ENCODE measurements at places on chromosomes 1 and 21.

DNA sequence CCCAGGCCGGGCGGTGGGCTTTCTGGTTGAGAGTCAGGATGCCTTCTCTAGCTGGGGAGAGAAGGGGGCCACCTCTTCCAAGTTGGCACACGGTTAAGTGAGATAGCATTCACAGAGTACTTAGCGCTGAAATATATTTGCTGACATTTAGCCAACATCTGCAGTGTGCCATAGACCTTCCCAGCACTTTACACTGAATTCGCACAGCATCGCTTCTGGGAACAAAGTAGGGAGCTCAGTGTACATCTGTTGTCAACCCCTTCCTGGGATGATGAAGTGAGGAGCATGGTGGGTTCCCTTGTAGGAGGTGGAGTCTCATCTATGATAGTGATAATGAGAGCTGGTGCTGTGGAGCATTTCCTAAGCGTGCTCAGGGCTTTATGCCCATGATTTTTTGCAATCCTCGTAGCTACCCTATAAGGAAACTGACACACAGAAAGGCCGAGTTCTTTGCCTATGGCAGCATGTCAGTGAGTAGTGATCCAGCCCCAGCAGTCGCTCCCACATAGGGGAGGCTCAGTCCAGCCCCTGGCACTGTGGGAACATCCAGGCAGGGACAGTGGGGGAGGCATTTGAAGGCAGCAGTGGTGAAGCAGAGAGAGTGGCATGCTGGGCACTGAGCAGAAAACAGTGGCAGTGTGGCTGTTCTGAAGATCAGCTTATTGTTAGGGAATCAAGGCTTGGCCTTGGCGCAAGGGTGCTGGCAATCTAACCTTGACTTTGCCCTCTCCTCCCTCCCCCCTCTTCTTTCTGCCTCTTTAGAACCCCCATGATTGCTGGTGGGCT lies 176.2 kb downstream of the PGBD5 start:
- no peak for DNase-seq

DNA sequence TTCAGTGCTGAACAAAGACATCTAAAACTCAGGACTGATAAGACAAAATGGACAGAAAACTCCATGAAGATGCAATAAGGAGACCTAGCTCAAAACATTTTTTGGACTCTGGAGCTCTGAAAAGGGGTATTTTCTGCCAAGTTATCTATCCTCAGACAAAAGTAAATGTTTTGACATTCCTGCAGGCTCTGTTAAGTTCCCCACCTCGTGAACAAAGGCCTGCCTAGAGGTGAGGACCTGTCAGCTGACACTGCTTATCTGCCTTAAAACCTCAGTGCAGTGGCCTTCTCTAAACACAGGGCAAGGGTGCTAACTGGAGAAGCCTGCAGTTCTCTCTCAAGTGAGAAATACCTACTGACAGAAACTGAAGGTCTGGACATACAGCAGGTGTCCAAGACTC lies 41.1 kb downstream of the COLGALT2 start:
- no peak for DNase-seq

DNA sequence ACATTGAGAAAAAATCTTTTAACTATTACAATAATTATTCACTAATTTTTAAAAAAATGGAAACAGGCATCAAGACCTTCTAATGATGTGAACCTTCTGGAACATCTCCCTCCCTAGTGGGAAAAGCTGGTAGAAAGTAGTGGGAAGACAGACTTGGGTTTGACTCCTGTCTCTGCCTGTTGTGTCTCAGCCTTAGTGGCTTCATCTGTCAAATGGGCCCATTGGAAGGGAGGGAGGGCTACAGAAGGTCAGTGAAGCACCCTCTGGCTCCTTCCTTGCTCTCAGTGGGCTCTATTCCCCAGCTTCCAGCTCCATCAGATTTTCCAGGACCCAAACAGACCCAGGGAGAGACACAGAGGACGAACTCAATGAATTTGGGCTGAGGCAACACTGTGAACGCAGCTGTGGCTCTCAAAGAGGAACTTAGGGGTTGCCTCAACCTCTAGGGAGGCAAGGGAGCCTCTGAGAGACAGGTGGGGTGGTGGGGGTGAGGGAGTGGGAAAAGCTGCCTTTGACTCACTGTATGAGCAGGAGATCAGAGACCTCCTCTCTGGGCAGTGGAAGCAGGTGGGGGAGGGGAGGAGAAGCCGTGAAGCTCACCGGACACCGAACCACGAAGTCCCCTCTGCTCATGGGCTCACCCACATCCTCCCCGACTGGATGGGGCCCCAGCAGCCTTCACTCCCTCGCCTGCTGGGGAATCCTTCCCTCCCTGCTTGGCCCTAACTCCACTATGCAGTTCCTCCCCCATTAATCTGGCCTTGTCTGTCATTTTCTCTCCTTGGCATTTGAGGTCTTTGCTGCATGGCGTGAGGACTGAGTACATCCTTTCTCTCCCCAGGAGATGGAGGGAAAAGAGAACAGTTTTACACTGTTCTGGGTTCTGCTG lies 4.5 kb downstream of the CNR2 start:
- DNase-seq: no peak

DNA sequence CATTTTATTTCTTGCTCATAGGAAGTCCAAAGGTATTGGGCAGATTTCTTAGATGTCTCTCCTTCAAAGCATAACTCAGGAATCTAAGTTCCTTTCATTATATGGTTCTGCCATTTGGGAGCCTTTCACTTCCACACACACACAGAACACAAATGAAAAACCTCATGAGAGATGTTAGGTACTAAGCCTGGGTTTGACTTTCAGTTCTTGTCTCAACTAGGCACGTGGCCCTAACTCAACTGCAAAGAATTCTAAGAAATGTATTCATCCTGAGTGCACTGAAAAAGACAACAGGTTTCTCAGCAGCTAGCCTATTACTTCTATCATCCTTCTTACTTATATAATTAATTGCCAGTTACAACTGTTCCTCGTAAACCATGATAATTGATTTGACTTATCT lies 190.0 kb upstream of the SAMSN1 start:
- no peak for DNase-seq

- no peak for DNase-seq
These were observed 34.7 kb downstream of the EPRS1 start for GRCh38 chr1:220011620-220012019.

- DNase-seq: no peak
These were observed 19.4 kb upstream of the CADM3 start for GRCh38 chr1:159152031-159152430.

GRCh38 chr1:222385262-222385661 lies 162.6 kb downstream of the HHIPL2 start:
- DNase-seq: no peak

GRCh38 chr21:42473498-42474042 lies 22.5 kb downstream of the RSPH1 start:
- no peak for DNase-seq

DNA sequence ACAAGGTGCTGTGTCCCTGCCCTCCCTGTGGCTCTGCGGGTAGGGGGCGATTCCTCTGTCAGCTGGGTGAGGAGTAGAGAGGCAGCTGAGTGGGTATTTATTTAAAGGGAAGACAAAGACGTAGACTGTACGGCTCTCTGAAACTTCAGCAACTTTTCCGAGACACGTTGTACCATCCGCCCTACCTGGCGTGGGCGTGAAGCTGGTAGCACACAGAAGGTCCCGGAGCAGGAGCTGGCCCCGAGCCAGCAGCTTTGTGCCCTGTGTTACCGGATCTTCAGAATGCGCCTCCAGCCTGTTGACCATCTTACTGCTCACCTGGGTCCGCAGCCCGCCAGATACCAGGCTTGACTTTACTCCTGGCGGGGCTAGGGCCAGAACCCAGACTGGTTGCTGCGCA lies 34.9 kb downstream of the PRKCZ start:
- no peak for DNase-seq

- no peak for DNase-seq
These were observed 45.3 kb downstream of the HSPG2 start for GRCh38 chr1:21891621-21892479.

GRCh38 chr1:228102791-228103620 lies at the start of gene C1orf35:
Gene C1orf35, minus strand, starts transcription at chr1:228103325. Its CDS starts 98 bp downstream, at chr1:228103227.
- peak; percentile 68 for DNase-seq

DNA sequence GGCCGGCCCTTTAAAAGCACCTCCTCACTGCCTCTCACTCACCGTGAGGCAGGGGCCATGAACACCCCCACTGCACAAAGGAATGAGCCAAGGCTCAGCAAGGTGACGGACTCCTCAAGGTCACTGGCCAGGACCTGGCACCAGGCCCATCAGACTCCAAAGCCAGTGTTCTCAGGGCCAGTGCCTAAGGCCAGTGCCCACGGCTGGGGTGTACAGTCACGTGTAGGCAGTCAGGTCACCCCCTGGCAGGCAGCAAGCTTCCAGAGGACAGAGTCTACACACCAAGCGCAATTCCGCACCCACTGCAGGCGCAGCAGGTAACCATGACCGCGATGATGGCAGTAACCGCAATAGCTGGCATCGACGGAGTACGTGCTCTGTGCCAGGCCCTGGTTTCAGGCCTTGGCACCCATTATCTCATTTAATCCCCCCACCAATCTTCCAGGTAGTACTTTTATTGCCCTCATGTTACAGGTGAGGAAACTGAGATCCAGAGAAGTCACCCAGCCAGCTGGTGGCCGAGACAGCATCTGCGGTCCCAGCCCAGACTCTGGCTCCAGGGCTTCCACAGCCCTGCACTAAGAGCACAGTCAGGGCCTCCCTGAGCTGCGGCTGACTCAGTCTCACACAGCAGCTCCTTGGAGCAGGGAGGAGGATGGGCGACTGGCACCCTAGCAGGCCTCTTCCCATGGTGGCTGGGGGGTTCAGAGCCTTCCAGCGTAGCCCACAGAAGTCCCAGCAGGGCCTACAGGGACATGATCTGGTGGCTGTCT lies 27.0 kb downstream of the RAP1GAP start:
- DNase-seq: no peak

DNA sequence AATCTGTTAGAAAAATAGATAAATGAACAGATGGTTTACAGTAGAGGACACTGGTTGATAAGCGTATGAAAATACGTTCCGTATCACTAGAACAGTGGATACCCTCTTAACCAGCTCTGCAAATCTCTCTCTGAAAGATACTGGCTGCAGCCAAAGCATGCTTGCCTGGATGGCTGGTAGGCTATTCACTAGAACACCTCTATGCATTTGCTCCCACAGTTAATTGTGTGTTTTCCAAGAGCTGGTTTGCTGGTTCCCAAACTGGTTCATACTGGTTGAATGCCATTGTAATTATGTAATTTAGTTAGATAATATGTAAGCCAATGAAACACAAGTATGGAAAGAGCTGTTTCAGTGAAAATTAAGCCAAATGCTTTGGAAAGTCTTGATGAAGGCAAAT lies 126.6 kb downstream of the C1orf21 start:
- no peak for DNase-seq

- DNase-seq: no peak
These were observed 213.5 kb upstream of the MAP1LC3C start for GRCh38 chr1:242212401-242212800.

GRCh38 chr21:42266971-42267556 lies 48.1 kb downstream of the ABCG1 start:
- no peak for DNase-seq

DNA sequence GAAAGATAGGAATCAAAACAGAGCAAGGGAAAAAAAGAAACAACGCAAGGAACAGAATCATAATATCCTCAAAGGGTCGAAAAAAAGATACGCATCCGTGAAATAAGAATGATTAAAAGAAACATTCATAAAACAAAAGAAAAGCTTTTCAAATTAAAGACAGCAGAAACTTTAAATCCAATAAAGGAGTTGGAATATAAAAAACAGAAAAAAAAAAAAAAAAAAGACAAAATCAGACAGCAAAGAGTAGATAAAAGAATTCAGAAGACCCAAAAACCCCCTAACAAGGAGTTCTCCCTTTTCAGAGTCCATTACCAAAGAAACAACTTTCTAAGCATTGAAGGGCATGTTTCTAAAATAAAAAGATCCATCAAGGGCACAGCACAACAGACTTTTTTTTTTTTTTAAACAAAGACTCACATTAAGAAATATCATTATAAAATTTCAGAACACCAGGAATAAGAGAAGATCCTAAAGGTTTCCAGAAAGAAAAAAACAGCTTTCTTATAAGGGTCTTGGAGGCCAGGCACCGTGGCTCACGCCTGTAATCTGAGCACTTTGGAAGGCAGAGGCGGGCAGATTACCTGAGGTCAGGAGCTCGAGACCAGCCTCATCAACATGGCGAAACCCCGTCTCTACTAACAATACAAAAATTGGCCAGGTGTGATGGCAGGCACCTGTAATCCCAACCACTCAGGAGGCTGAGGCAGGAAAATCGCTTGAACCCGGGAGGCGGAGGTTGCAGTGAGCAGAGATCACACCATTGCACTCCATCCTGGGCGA lies 44.7 kb downstream of the ENAH start:
- DNase-seq: no peak

- DNase-seq: no peak
These were observed 502.8 kb downstream of the SMYD3 start for GRCh38 chr1:246004301-246004700.

DNA sequence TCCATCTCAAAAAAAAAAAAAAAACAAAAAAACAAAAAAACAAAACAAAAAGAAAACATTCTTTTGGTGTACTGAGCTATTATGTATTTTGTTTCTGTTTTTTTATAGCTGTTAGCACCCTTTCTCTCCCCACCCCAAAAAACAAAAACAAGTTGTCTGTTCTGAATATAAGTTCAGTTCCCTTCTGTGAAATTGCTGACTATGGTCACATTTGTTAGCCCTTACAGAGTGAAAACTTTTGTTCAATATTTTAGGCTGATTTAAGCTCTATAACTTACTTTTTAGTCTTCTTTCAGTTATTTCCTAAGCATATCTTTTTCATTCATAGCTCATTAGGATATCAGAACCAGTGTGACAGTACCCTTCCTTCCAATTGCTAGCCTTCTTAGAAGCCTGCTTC lies 1056.6 kb upstream of the NCAM2 start:
- no peak for DNase-seq

GRCh38 chr21:33988237-33989017 lies 72.8 kb upstream of the ATP5PO start:
- DNase-seq: no peak

DNA sequence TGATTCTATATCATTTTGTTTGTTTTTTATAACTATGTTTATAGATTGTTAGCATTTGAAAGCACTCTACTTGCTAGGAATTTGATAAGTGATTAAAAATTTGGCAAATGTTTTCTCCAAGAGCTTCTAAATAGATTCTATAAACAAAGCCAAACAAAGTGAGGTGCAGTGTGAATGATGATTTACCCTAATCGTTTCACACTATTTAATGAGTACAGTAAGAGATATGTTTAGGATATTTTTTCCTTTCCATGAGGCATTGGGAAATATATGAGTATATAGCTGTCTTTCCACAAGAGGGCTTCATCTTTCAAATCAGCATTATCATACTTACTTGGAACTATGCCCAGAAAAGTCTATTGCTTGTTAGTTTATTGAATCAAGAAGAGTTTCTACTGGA lies 277.0 kb upstream of the BRINP3 start:
- DNase-seq: peak; percentile 30
